GM12864 (cell line): ENCODE measurements at places on chromosomes 16 and 17.

DNA sequence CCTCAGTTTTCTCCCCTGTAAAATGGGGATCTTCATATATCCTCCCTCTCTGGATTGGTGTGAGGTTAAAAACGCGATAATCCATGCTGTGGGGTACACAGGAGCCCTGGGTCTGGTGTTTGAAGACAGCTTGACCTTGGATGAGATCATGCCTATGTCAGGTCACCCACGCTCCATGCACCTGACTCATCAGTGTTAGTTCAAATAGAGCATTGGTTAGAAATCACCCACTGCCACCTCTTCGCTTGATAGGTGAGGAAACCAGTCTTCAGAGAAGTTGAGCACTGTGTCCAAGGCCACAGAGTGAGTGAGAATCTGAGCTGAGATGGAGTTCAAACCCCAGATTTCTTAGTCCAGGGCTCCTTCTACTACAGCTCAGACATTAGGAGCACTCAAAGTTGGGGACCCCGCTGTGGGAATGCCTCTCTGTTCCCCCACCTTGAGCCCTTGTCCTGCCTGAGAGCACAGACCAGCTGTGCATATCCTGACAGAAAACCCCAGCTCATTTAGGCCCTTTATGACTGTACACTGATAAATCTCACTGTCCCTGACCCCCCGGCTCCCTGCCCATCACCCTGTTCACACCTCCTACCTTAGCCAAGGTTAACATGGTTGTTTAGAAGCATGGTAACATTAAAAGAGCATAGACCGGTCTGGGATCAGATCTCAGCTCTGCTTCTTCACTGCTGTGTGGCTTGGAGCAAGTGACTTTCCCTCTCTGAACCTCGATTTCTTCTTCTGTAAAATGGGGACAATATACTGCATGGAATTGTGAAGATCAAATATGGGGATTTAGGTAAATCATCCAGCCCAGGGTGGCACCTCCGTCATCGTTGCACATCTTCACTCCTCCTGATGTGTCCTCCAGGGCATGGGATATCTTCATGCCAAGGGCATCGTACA is 22.4 kb upstream of the LGALS9 start:
- DNase-seq, result no peak

GRCh38 chr17:48595278-48595999 is 1.9 kb upstream of the HOXB5 start:
- no peak for DNase-seq

DNA sequence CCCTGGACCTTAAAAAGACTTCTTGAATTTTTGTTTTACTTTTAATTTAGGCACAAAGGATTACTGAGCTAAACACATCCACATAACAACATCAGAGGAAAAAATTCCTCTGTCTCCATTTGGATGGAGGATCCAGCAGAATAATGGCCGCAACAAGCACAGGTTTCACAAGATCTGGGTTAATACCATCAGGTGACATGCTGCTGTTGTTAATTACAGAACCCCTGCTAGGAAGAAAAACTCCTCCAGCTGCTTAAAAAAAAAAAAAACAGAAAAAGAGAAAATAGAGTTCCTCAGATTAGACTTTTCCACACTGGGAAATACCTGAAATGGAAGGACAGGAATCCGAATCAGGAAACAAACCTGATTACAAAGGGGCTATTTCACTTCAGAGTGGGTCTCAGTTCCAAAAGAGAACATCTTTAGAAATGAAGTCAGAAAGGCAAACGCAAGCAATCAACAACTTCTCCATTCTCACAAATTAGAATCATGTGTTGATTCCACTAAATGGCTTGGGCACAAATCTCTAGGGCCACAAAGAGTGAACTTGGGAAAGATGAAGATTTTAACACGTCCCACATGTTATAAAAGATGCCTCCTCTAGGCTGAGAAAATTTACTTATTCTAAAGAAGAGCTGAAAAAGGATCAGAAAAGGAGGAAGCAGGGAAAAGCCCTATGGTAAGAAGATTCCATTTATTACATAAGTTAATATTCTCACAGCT is 44.0 kb downstream of the SPOP start:
- DNase-seq, result no peak

DNA sequence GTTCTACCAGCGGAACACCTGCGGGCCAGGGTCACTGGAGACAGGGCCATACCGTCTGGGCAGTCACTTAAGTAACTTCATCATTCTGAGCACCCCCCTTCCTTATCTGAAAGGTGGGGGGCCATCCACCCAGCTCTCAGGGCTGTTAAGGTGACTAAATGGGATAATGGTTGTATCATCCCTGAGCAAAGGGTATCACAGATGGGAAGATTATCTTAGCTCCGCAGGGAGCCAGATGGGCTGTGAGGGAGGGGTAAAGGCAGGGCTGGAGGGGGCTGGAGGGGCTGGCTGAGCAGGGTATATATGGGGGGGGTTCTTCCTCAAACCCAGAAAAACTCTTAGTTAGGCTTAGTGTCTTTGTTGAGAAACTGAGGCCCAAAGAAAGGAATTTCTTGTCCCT is 2.9 kb upstream of the CACNA1G start:
- no peak for DNase-seq
